ENCODE measurements at places on chromosomes 1 and 21. TPM values are rescaled to one million over a fixed set of nuclear protein-coding genes. Genes with fewer than 3 reads are reported as not detected.

SPRR2E gene
- not detected for total RNA-seq

DNA sequence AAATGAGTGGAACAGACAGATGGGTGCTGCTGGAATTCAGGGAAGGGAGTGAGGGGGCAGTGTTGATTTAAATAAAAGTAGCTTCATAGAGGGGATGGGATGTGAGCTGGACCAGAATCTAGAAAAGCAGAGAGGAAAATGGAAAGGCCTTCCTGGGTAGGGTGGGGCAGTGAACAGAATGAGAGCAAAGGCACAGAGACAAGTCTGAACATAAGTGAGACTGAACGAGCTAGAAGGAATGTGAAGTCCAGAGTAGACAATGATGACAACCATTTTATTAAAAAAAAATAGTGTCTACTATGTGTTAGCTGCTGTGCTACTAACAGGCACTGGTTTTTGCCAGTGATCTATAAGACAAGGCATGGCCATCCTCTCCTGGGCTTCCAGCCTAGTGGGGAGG, 36.0 kb downstream of the ELK4 start:
- no peak for DNase-seq

CDK18 gene
- total RNA-seq, result 11.1 TPM

OR2G6 gene
- total RNA-seq, result not detected

GJA8 gene
- total RNA-seq, result not detected

GRCh38 chr1:6206520-6206855, 569 bp downstream of the RNF207 start:
- DNase-seq, result no peak

- DNase-seq, result no peak
These were observed 25.4 kb downstream of the GADD45A start for GRCh38 chr1:67710417-67710816.

TNFRSF18 gene
- total RNA-seq, result 3.5 TPM

DNA sequence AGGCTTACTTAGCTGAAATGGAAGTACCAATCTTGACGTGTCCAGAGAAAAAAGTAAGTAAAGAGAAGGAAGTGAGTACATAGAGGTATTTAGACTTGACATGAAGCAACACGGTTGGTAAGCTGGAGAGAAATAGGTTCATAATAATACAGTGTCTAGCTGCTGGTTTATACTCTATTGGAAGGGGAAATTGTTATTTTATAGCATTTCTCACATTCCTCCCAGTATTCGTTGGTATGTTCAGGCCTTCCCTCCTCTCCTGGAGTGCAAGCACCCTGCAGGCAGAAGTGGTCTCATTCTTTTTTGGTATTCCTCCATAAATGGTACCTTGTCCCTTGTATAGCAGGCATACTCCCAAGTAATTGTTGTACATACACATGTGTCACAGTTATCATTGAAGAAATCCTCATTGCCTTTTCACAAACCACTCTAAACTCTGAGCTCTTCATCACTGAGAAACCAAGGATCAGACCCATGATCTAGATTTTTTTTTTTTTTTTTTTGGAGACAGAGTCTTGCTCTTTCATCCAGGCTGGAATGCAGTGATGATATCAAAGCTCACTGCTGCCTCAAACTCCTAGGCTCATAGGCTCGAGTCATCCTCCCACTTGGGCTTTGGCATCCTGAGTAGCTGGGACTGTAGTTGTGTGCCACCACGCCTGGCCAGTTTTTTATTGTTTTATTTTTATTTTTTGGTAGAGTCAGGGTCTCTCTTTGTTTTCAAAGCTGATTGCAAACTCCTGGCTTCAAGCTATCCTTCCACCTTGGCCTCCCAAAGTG, 9.8 kb upstream of the IPO9 start:
- no peak for DNase-seq

DNA sequence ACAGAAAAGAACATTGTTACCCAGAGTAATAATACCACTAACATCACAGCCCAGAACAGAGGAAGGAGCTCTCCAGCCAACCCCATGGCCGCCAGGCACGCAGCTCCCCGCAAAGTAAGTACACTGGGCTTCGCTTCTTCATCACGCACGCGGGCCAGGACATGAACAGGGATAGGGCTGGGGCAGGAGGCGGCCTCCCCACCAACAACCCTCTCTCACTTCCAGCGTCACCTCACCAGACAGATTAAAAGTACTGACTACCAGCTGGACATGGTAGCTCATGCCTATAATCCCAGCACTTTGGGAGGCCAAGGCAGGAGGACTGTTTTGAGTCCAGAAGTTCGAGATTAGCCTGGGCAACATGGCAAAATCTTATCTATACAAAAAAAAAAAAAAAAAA, 78.3 kb downstream of the NPHP4 start:
- DNase-seq, result no peak

TMEM82 gene
- not detected for total RNA-seq

AUNIP gene
- total RNA-seq, result 0.32 TPM

DNA sequence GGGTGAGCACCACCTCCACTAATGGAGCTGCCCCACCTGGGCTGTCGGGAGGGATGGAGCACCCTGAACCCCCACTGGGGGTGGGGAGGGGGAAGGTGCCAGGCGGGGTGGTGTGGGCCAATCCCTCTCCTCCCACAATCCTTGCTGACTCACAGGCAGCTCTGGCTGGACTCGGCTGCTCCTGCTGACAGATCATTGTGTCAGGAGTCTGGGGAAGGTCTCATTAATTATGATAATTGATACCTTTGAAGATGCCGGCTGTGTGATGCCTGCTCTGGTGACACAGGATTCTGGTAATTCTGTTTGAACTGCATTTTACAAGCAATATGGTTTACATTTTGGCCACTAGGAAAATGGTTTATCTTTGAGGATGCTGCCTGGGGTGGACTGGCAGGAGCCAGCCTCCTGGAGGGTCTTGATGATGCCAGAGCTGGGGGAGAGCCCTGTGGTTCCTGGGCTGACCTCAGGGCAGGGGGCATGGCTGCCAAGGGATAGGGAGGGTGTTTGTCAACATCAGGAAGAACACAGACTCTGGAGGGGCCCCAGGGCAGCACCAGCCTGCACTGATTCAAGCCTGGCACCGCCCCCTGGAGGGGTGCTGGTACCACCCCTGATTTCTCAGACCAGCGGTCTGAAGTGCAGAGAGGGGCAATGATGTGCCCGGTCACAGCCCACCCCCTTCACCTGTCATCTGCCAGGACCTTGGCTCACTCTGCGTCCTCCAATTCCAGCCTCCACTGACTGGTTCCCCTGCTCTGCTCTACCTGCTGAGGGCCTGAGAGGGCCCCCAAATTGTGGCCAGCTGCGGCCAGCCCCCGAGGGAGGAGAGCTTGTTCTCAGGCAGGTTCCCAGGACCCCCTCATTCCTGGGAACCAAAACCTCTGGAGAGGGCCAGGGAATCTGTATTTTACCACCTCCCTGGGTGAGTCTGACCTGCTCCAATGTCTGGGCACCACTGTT, 338.8 kb downstream of the MATN1 start:
- DNase-seq, result no peak

PIK3C2B gene
- total RNA-seq, result 20.9 TPM

- DNase-seq, result no peak
These were observed 43.0 kb downstream of the GNB1 start for GRCh38 chr1:1847890-1848289.

GRCh38 chr1:165490175-165490574, 45.2 kb upstream of the RXRG start:
- no peak for DNase-seq

TRIM17 gene
- 2.0 TPM for total RNA-seq

TNFRSF4 gene
- 3.0 TPM for total RNA-seq

- no peak for DNase-seq
These were observed 339.6 kb upstream of the DPYD start for GRCh38 chr1:98260412-98260811.

DNA sequence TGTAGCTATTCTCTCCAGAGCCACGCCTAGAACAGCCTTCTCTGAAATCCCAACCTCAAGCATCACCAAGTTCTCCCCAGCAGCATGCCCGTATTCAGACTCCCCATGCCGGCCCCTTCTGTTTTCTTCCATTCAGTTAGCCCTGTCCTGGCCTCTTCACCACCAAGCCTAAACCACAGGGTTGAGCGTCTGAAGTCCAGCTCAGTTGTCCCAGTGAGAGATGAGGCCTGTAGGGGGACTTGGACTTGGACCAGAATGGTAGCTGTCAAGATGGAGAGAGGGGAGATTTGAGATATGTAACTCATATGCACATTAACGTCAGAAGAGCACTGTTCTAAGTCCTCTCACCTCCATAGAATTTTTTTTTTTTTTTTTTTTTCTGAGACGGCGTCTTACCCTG, 5.5 kb upstream of the TMEM54 start:
- no peak for DNase-seq

TRIM58 gene
- total RNA-seq, result 9.6 TPM

- no peak for DNase-seq
These were observed 16.6 kb downstream of the ZNF362 start for GRCh38 chr1:33272930-33273329.

GRCh38 chr1:17163789-17164666, 40.9 kb upstream of the PADI1 start:
- no peak for DNase-seq

All from prostate gland (tissue), 2 donors.